ENCODE measurements at places on chromosomes 6 and 20.

- peak; percentile 32 for DNase-seq
These were observed 243.7 kb upstream of the CHD6 start for GRCh38 chr20:41861772-41862422.

- no peak for DNase-seq
These were observed 503.6 kb downstream of the MMUT start for GRCh38 chr6:48959251-48960060.

- peak; percentile 47 for DNase-seq
These were observed 1.1 kb downstream of the ABRACL start for GRCh38 chr6:139029470-139030227.

GRCh38 chr6:24951811-24952299 is 16.1 kb upstream of the RIPOR2 start:
- no peak for DNase-seq

DNA sequence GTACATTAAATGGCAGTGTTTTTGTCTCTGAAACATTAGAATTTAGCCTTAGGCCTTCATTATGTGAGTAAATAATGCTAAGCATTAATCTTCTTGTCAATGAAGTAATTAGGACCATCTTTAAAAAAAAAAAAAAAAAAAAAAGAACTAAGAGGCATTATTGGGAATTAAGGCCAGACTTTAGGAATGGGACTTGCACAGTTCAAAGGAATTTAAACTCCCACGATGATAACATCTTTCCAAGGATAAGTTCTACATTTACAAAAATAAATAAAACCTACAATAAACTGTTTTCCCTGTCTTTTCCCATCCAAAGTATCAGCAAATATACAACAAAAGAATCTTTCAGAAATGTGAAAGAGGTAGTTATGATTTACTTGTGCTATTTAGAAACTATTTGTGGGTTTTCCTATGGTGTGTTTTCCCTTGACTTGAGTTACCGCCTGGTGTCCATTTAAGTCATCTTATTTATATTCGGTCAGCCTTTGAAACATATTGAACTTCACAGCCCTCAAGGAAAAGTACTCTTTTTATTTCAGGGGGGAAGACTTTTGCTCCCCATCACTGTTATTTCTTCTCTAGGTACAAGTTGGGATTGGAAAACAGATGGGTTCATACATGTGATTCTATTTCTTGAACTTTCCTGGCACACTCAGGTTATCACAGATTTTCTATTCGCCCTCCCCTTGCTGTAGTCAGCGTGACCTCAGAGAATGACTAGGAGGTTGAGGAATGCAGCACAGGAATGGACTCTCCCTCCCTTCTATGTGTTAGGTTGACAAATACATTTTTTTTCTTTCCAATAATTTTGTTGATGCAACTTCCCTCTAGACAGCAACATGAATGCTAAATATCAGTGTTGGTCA is 13.6 kb downstream of the STMND1 start:
- DNase-seq = no peak

- DNase-seq = no peak
These were observed 61.6 kb upstream of the SNX9 start for GRCh38 chr6:157761331-157761921.

- no peak for DNase-seq
These were observed 1.9 kb downstream of the RRBP1 start for GRCh38 chr20:17679941-17680835.

DNA sequence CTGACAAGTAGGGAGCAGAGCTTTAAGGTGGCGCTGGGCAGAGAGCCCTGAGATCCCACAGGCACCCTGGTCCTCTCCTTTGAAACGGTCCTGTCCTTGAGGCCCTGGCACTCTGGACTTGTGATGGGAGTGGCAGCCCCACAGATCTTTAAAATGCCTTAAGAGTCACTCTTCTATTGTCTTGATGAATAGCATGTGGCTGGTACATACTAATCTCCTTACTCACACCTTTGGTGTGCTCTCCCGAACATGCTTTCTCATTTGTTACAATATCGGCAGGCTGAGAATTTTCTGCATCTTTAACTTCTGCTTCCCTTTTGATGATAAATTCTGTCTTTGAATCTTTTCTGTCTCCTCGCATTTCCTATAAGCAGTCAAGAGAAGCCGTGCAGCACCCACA is 333.8 kb downstream of the TFAP2A start:
- no peak for DNase-seq

- no peak for DNase-seq
These were observed 99.5 kb upstream of the IYD start for GRCh38 chr6:150269130-150269856.

- DNase-seq = peak; percentile 19
These were observed 62.5 kb downstream of the CNKSR3 start for GRCh38 chr6:154447954-154448353.

GRCh38 chr20:10927011-10927583 is 253.3 kb upstream of the JAG1 start:
- DNase-seq = no peak

- DNase-seq = no peak
These were observed 369.0 kb downstream of the ARHGAP18 start for GRCh38 chr6:129340983-129341382.

DNA sequence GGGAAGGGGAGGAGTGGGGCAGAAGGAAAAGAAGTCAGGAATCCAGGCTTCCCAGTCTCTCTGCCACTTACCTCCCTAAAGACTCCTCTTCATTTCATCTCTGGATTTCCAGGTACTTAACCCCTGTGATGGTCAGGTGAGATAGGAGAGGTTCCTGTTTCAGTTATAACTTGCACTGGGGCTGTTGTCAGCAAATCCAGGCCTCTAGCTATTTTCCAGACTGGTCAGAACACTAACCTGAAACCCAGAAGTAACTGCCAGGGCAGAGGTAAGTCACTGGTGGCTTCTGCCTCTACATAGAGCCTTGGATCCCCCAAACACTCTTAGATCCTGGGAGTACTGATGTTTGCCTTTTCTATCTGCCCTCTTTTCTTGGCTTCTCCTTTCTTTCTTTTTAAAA is 233.5 kb upstream of the TAB2 start:
- DNase-seq = no peak

DNA sequence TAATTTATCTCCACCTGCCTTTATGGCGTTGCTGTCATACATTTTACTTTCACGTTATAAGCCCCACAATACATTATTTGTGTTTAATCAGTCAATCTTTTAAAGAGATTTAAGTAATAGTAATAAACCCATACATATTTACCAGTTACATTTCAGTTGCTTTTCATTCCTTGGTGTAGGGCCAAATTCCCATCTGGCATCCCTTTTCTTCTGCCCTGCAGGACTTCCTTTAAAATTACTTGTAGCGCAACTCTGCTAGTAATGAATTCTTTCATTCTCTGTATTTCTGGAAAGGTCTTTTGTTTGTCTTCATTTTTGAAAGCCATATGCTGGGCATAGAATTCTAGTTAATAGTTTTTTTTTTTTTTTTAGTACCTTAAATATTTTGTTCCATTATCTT is 24.9 kb downstream of the ZNF334 start:
- peak; percentile 45 for DNase-seq

- DNase-seq = no peak
These were observed 218.2 kb downstream of the BMP7 start for GRCh38 chr20:57048027-57048869.

- DNase-seq = no peak
These were observed 224.4 kb upstream of the PMEPA1 start for GRCh38 chr20:57934007-57934805.

DNA sequence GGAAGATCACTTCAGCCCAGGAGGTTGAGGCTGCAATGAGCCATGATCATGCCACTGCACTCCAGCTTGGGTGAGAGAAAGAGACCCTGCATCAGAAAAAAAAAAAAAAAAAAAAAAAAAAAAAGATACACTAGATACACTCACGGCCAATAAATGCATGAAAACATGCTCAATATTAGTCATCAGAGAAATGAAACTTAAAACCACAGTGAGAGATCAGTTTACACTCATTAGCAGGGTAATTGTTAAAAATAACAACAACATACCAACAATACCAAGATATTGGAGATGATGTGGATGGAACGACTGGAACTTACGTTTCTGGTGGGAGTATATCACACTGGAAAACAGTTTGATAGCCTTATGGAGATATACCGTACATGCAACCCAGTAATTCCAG is 29.9 kb downstream of the HS3ST5 start:
- no peak for DNase-seq

Measured in brain (organoid and tissue), 16 donors.